CD4-positive, alpha-beta T cell treated with Interleukin-6 at 100 ng/mL for 8 hours (primary cell): ENCODE measurements at places on chromosomes 6 and 20.

DNA sequence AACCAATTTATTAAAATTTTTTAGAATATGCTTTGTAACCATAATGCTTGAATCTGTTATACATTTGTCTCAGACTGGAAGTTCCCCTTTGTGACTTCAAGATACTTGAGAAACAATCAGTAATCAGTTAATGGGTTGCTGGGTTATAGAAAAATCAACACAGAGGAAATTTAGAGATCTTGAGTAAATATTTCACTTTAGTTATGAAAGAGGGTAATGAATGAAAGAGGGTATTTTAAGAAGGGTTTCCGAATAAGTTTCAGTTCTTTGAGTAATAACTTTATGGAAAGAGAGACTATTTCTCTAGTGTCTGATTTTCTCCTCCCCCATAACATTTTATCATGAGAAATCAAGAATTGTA is 21.4 kb downstream of the ZFAND3 start:
- no peak for DNase-seq

GRCh38 chr6:41332241-41332640 is 3.2 kb upstream of the NCR2 start:
- DNase-seq = no peak

GRCh38 chr20:53940360-53940702 is 130.1 kb downstream of the BCAS1 start:
- DNase-seq = no peak

DNA sequence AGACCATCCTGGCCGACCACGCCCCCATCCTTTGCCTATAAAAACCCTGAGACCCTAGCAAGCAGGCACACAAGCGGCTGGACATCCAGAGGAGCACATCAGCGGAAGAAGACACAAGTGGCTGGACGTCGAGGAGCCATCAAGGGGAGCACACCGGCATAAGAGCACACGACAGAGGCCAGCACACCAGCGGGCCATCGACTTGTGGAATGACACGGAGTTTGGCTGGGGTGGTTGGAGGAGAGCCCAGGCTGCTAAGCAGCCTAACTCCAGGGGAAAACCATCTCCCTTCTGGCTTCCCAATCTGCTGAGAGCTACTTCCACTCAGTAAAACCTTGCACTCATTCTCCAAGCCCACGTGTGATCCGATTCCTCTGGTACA is 44.8 kb upstream of the BCLAF1 start:
- no peak for DNase-seq

- DNase-seq = no peak
Observed at GRCh38 chr6:79396625-79397024, 140.6 kb downstream of the LCA5 start.
